ENCODE measurements at places on chromosomes 5 and 9.

DNA sequence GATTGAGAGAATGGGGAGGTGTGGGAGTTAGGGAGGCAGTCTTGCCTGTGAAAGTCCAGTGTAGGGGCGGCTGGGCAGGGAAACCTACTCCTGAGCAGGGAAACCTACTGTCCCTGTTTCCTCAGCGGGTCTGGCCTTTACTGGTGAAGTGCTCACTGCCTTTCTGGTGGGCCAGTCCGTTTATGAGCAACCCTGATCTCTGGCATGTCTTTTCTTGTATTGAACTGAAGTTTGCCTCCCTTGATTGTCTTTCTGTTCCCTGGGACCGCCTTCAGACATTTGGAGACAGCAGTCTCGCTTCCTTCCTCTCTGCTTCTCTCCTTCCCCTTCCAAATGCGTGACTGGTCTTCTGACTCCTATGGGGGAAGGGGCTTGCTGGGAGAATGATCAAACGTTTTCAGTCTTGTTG is 2.9 kb downstream of the SNX18 start:
- no peak for DNase-seq

DNA sequence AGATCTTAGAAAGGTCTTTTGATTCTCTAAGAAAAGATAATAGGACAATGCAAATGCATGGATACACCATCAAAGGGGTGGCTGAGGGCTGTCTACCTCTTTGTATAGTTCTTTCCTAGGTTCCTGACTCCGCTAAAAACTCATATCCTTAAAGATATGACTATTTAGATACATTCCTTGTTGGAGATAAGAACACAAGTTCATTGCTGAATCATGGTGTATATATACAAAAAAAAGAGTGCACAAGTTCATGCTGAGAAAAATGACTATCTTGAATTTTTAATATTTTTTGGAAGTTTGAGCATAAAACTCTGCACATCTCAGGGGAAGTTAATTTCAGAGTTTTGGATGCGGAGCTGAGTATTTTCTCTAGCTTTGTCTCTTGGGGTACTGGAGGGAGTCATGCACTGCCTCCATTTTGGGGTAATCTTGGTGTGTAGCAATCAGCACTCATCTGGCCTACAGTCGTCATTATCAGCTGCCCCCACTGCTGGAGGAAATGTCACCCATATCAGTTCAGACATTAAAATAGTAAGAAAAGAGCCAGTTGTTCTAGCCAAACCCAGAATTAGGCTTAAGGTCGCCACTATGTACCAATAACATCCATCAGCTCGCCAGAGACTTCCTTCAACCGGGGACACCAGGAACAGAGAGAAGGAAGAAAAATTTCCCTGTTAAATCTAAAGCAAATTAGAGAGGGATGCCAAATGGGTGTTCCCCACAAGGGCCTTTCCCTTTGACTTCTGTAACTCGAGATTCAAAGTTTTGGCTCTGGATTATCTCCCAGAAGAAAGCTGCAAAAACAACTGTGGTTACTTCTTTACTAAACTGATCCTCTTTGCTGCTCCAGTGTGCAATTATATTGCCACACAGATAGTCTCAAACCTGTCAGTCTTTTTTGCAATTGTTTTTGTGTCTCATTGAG is 49.0 kb downstream of the PTTG1 start:
- no peak for DNase-seq

GRCh38 chr5:56964173-56964572 is 12.2 kb upstream of the MIER3 start:
- no peak for DNase-seq

DNA sequence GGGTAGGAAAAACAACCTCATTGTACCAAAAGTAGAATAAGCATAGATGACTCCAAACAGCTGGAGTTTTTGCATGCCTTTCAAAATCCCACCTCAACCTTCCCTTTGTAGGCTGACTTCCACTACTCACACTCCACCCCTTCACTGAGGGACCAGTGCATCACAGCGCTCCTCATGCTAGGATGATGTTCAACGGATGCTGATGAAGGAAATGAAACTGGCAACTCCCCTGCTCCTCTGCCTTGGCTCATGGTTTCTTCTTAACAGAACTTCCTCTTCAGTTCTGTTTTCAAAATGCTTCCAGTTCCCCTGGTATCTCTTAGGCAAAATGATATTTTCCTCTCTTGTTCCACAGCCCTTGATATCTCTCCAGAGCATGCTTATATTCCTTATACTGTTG is 29.0 kb downstream of the LIFR start:
- no peak for DNase-seq

GRCh38 chr5:32387211-32387610 is 57.3 kb downstream of the ZFR start:
- DNase-seq = no peak

DNA sequence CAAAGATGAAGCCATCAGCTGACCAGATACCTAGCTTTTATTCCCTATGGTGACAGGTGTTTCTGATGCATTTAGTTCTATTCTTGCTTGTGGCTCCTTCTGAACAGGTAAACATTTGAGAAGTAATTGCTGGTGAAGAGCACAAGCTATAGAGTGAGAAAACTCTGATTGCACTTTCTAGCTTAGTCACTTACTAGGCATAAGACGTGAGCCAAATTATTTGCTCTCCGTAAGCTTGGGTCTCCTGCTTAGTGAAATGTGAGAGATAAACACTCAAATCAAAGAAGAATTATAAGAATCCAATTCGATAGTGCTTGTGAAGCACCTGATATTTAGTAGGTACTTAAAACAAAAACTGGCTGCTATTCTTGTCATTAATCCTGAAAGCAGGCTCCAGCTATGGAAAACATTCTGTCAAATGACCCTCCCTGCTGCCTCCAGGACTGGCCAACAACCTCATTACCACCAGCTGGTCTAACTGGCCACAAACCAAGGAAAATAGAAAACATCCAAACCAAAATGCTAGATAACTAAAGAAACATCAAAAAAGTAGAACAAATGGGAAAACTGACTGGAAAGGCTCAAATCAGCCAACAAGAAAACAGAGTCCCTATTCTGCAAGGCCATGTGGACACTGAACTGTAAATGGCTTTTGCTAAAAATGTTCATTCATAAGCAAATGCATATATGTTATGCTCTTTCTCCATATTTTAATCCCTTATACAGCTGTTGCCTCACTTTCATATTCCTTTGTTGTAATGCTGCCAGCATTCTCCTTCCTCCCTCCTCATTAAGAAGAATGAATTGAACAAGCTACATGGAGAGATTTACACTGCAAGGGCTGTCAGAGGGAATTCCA is 616.1 kb downstream of the DTWD2 start:
- no peak for DNase-seq

DNA sequence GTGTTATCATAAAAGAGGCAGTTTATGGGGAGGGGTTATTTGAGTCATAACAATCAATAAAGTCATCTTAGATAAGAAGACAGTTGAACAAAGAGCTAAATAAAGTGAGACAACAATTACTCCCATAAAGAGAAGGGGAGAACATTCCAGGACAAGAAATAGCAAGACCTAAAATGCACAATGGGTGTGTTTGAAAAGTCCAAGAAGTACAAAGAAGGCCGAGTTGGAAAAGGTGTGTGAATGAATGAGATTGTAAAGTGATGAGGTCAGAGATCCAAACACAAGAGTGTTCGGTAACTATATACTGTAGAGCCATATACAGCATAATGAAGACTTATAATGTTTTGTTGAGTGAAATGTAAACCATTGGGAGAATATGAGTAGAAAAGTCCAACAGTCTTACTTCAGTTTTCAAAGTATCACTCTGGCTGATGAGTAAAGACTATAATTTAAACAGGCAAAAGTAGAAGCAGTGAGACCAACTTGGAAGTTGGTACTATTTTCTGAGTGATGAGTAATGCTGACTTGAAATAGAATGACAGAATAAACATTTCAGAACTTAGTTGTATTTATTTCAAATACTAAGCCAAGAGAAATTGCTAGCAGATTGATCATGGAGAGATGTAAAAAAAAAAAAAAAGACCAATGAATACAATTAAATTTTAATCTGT is 868.7 kb upstream of the CDH9 start:
- DNase-seq = no peak

DNA sequence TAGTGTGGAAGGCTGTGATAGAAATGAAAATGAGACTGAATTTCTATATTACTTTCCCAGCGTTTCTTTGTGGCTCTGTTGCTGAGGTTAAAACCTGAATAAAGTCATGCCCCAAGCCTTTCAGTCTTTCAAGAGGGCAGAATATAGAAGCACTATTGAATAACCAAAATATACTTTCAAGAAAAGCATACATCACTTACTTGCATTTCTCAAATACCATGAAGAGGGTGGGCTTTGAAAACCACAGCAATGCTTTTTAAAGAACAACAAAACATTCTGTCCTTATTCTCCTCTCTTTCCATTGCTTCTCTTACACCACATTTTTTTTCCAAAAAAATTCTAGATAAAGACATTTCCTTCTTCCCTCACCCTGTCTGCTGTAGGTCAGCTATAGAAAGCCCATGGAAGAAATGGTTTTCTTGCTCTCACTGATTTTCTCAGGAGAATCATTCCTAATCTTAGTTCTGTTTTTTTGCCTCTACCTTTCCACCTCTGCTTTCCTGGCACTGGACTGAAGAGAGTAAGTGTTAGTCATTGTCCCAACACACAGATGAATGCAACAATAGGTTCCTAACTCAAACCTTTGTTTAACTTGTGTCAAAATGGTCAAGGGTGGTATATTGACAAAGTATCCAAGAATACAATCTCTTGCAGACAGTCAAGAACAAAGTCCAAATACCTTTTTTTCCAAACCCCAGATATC is 51.6 kb downstream of the NUDT12 start:
- no peak for DNase-seq

DNA sequence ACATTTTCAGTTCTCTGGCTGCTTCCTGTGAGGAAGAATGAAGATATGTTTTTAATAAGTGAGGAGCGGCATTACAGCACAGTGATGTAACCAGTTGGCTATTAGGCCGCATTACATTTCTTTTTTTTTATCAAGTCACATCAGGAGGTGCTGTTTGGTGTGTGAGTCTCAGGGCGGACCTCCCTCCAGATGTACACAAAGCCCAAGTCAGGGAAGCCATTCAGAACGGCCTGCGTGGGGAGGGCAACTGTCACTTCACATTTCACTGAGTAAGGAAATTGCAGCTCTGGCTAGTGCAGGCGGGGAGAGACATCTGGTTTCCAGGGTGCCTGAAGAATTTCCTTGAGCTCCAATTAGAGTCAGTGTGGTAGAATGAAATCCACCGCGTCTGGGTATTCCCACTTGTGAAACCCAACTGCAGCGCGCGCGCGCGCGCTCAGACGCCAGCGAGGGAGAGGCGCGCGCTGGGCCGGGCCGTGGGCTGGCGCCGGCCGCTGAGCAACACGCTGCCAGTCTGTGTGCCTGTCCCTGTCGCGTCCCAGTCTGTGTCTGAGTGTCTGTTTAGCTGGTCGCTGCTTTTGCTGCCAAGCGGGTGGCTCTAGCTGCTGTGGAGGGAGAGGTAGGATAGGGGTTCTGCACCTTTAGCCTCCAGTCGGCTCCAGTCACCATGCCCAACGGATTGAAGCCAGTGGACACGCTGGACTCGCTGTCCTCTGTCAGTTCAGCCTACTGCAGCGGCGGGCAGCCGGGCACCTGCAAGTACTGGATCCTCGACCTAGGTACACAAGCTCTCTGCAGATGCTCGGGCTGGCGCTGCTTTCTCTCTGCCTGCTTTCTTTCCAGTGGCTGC is 140.8 kb upstream of the OTULINL start:
- DNase-seq = no peak

- DNase-seq = no peak
Observed at GRCh38 chr5:157481265-157481664, 21.3 kb downstream of the NIPAL4 start.

DNA sequence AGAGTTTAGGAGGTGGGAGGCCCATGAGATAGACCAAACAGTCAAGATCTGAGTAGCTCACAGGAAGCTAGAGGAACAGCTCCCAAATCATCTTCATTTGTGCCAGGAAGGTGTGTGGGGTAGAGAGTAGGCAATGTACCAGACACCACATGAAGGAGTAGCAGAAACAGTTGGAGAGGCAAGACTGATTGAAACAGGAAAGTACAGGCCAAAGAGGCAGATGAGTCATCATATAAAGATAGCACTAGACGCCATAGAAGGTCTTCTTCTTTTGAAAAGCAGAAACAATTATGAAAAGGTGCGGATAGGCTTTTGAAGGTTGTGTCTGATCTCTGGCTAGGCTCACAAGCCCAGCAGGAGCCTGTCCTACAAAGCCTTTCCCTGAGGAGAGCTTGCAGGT is 62.7 kb upstream of the PALM2AKAP2 start:
- no peak for DNase-seq

- DNase-seq = no peak
Observed at GRCh38 chr5:168853972-168854371, 274.8 kb upstream of the PANK3 start.

DNA sequence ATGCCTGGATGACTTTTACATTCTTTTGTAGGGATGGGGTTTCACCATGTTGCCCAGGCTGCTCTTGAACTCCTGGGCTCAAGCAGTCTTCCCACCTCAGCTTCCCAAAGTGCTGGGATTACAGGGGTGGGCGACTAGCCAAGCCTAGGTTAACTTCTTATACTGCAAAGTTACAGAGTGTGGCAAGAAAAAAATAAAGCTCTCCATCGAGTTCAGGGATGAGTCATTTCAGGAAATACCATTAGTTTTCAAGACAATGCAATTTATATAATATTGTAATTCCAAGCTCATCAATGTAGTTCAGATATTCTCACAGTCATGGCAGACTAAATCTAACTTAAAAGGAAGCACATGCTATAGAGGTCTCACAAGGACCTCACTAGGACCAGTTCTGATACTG is 11.5 kb upstream of the ABO start:
- DNase-seq = no peak

GRCh38 chr5:19143935-19144334 is 844.1 kb downstream of the CDH18 start:
- no peak for DNase-seq

DNA sequence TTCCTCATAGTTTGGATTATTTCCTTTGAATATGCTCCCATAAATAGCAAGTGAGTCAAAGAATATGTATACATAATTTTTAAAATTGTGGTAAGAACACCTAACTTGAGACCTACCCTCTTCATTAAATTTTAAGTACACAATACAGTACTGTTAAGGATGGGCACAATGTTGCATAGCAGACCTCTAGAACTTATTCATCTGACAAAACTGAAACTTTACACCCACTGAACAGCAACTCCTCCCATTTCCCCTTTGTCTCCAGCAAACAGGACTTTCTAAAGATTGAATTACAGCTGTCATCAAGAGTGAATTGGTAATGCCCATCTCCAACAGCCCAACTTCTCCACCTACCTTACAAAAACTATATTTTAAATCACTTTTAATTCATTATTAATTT is 388.9 kb downstream of the HTR1A start:
- DNase-seq = no peak

GRCh38 chr5:121350181-121350930 is 501.3 kb upstream of the FTMT start:
- no peak for DNase-seq

DNA sequence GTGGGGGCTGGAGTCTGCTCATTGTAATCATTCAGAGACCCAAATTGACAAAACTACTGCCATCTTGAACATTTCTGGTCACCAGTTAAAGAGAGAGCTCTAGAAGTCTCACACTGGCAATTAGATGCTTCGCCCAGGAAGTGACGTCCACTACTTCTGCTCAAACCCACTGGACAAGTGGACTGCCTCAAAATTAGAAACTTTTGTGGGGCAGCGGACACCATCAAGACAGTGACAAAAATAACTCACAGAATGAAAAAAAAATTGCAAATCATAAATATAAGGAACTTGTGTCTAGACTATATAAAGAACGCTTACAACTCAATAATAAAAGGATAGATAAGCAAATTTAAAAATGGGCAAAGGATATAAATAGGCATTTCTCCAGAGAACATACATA is 9.8 kb upstream of the SLC46A2 start:
- no peak for DNase-seq

All from stimulated activated CD8-positive, alpha-beta memory T cell treated with anti-CD3 and anti-CD28 coated beads, Interleukin-4, amount 100 ng/mL, for 1 hour (primary cell).